IPS-NIHi11 (cell line): ENCODE measurements at places on chromosomes 1 and 21.
A peak's percentile ranks its signal among the peaks of the same experiment; 100 is the strongest.

GRCh38 chr1:103337779-103338178 is 187.7 kb upstream of the RNPC3 start:
- DNase-seq, result no peak

DNA sequence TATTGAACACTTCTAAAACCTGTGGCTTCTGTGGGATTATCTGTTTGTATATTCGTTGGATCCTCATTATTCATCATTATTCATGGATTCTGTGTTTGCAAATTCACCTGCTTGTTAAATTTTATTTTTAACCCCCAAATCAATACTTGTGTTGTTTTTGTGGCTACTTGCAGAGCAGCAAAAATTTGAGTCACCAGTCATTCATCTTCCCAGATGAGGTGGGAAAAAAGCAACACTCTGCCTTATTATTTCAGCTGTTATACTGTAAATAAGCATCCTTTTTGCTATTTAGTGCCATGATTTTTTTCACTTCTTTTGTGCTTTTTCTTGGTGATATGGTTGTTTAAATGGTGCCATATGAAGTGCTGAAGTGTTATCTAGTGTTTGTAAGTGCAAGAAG is 56.7 kb downstream of the RASAL2 start:
- DNase-seq, result no peak

DNA sequence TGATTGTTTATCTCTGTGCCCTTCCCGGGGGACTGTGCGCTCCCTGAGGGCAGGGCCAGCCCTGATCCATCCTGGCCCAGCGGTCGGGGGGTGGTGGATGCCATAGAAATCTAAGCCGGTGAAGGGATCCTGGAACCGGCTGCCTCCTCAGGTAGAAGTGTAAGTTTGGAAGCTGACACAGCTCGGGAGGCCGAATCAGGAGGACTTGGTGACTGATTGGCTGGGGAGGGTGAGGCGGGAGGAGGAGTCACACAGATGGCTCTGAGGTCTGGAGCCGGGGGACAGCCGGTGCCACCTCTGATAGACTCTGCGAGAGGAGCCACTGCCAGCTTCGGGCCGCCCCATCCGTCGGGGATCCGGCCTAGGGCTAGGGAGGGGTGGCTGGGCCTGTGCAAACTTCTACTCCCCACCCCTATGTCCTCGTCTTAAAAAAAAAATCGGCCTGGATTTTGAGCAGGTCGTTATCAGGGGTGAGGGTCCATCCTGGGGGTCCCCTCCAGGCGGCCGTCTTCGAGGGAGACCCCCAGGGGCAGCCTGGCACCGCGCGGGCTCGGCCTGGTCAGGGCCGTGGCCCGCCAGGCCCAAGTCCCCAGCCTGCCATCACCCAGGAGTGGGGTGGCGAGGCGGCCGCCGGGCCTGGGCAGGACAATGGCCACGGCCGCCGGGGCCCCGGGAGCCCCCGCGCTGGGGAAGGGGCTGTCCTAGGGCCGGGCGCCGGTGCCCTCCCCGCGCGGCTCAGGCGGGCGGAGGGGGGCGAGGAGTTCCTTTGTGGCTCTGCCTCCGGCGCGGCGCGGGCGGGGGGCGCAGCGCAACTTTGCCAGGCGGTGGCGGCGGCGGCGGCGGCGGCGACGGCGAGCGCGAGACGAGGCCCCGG is 708 bp upstream of the ZNF362 start:
- peak; percentile 91 for DNase-seq

DNA sequence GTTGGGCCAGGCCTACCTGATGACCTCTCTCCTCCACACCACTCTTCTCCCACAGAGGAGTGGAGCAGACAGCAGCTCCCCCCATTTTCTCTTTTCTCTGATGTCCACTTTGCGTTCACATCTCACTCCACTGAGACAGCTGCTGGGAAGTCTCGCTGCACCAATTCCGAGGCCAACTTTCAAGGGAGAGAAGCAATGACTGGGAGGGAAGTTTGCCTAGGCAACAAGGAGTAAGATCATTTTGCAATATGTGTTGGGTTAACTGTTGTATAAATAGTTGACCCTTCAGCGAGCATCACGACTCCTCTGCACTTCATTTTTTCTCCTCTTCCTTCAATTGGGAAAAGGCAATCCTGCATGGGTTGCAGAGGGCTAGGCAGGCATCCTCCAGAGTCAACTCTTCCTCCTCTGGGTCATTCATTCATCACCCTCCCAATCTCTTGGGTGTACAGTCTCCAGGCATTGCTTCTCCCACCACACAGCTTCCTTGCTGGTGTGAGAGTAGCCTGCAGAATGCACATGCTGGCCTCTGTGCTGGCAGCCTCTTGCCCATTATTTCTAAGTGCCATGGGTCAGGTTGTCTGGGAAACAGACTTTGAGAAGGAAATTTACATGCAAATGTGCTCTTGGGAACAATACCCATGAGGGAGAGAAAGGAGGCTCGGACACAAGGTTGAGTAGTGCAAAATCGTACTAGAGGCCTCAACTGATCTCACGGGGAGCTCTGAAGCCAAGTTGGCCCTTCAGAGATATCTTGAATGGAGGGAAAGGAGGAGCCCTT is 75.8 kb upstream of the BCAR3 start:
- DNase-seq, result no peak

DNA sequence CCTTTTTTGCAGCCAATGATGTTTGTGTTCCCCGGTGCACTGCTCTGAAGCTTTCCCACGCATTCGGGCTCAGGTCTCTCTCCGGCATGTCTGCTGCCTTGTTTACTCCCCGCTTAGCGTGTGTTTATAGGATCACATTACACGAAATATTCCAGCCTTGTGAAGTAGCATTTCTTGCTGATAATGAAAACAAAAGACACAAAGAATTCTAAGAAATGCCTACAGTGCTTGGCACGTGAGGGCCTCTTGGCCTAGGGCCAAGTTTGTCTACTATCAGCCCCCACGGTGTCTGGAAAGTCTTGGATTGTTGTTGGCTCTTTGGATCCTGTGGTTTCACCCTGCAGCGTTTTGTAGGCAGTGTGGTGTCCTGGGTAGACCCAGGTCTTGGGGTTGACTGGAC is 11.2 kb upstream of the GSTM4 start:
- no peak for DNase-seq

DNA sequence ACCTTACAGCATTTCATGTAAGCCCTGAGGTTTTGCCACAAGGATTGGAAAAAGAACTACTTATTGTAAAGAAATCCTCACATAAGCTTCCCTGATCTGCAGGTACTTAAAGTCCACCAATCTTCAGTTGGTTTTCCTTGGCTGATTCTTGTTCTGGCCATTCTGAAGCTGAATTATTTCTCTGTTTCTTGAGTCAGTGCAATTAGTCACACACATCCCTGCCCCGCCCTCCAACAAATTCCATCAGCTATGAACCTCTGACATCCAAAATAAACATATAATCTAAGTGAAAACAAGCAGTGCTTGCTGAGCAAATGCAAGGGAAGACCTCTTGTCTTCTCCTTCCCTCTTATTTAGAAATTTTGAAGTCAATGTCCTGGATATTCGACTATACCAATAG is 8.2 kb upstream of the FNDC7 start:
- no peak for DNase-seq

DNA sequence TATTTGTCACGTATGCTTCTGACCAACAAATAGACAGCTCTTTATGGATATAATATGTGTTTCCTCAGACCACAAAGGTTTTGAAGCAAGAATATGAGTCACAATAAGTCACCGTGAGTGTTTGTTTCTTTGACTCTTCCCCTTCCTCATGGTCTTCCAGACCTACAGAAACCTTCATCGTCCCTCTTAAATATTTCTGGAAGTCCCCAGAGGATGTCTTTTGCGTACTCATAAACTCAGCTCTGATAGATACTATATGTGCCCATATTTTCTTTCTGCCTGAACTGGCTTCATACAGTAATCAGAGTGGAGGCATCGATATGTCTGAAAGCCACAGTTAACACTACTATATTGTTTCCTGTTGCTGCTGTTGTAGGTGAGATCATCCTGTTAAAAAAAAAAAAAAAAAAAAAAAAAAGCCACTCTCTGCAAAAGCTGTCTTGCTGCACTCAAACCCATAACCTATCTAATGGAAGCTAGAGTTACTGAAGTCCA is 38.4 kb downstream of the ADAMTS1 start:
- DNase-seq, result no peak

- DNase-seq, result no peak
These were observed 108.7 kb downstream of the PRDM2 start for GRCh38 chr1:13808729-13809131.

DNA sequence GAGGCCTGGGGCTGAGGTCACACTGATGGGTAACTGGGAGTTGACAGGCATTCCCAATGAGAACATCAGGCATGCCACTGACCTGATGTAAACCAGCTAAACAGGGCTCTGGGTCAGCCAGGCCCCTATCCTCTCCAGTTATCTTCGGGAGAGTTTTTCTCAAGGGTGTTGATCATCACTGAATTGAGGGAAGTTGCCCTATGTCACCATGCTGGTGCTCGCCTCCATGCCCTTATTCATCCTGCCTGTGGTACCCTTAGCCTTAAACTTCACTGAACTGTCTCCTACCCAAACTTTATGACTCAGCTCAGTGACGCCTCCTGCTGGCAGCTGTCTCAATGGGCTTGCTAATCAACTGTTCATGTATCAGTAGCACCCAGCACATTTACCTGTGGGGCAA is 80.7 kb upstream of the TNR start:
- DNase-seq, result peak; percentile 37

GRCh38 chr1:170073893-170074249 is 624 bp downstream of the KIFAP3 start:
- no peak for DNase-seq

GRCh38 chr1:45057542-45057941 is 45.5 kb downstream of the UROD start:
- no peak for DNase-seq

DNA sequence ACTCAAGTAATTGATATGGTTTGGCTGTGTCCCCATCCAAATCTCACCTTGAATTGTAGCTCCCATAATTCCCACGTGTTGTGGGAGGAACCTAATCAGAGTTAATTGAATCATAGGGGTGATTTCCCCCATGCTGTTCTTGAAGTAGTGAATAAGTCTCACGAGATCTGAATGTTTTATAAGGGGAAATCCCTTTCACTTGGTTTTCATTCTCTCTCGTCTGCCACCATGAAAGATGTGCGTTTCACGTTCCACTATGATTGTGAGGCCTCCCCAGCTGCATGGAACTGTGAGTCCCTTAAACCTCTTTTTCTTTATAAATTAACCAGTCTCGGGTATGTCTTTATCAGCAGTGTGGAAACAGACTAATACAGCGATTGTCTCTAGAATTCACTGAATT is 135.4 kb downstream of the BACH1 start:
- DNase-seq, result no peak

DNA sequence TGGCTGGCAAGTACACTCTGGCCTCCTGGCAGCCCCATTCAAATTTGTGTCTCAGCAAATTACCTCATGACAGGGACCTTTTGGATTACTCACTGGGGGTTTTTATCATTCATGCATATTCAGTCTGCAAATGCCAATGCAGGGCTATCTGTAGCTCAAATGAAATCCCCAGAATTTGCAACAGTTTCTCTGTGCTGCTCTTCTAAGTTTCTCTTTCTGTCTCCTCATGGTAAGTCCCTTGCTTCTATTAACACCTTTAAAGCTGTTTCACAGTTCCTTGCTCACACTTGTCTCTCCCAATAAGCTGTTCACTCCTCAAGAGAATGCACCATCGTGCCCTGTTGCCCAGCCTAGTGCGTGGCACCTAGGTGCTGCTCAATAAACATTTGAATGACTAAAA is 3.3 kb upstream of the FAM78B start:
- no peak for DNase-seq

DNA sequence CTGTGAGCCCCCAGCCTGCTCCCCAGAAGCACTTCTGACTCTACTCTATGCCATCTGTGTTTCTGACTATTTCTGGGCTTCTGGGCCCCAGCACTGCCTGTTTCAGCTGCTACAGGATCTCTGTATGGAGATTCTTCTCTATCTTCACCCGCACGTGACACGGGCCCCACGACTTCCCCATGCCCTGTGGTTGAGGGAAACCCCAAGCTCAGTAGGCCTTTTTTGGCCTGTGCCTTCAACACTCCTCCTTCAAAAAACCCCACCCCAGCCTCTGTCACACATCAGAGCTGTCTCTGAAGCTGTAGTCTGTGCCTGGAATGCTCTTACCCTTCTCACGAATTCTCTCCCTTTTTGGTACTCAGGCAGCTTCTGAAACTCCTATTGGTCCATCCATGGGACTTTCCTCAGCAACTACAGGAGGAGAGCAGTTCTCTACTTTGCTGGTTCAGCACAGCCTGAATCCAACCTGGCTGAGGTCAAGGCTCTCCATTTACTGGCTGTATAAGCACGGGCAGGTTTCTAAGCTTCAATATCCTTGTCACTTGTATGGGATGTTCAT is 2.0 kb upstream of the NID1 start:
- DNase-seq, result no peak

DNA sequence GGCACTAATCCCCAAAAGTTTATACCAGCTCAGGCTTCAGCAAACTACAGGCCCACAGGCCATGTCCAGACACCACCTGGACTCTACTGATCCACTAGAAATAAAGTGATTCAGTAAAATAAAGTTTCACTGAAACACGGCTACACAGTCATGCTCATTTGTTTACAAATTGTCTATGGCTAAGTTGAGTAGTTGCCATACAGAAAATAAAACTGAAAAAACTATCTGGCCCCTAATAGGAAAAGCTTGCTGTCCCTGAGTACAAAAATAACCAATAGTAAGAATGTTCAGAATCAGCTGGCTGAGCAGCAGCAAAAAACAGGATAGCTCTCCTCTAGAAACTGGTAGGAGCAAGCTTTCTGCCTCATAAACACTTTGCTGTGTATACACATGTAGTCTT is 221.5 kb downstream of the RERE start:
- no peak for DNase-seq

GRCh38 chr1:27007909-27008582 is 4.6 kb downstream of the TENT5B start:
- DNase-seq, result peak; percentile 50

DNA sequence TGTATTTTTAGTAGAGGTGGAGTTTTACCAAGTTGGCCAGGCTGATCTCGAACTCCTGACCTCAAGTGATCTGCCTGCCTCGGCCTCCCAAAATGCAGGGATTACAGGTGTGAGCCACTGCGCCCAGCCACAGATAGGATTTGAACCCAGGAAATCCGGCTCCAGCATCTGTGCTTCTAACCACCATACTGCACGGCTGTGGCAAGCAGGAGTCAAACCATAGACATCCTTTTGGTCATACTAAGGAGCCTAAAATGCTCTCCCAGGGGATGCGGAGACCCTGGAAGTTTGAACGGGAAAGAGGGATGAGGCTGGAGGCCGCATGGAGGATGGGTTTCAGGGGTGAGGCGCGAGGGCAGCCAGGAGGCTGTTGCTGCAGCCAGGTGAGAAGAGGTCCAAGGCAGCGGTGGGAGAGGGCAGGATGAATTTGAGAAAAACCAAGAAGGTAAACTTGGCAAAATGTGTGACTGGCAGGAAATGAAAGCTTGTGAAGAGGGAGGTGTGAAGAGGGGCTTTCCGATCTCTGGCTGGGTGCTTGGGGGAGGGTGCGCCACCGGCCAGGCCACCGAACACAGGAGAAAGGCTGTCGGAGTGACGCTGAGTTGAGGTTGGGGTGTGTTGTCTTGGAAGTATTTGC is 24.0 kb upstream of the CDK18 start:
- no peak for DNase-seq

DNA sequence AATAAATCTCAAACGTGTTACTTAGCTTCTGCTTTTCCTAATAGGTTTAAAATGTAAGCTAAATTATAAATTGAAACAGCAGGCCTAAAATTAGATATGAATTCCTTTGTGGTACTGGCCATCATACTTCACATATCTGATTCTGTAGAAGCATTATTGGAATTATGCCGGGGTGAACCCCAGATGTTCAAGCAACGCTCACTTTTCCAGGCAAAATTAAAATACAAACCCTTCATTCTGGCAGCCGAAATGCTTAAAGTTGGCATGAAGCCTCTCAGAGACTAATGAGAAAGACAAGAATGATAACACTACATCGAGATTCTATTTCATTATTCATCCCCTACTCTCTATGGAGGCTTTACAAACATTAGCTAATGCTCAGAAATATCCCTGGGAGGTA is 1352.7 kb upstream of the ADGRL2 start:
- no peak for DNase-seq
